ENCODE measurements at places on chromosomes 12 and 14.

DNA sequence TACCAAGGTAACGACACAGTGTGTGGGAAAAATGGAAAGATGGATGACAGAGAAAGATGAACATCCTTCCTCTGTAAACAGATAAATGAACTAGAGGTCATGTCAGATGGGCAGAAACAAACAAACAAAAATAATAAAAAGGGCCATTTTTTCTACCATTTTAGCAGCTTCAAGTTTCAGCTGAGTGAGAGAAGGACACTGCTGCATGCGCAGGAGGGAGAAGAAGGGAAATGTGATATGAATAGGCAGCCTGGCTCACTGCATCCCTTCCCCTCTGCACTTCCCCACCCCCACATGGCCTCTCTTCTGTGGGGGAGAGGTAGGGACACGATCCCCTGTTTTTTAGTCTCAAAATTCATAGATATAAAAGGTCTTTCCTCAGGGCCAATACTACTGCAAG lies 492.0 kb downstream of the NELL2 start:
- no peak for DNase-seq

DNA sequence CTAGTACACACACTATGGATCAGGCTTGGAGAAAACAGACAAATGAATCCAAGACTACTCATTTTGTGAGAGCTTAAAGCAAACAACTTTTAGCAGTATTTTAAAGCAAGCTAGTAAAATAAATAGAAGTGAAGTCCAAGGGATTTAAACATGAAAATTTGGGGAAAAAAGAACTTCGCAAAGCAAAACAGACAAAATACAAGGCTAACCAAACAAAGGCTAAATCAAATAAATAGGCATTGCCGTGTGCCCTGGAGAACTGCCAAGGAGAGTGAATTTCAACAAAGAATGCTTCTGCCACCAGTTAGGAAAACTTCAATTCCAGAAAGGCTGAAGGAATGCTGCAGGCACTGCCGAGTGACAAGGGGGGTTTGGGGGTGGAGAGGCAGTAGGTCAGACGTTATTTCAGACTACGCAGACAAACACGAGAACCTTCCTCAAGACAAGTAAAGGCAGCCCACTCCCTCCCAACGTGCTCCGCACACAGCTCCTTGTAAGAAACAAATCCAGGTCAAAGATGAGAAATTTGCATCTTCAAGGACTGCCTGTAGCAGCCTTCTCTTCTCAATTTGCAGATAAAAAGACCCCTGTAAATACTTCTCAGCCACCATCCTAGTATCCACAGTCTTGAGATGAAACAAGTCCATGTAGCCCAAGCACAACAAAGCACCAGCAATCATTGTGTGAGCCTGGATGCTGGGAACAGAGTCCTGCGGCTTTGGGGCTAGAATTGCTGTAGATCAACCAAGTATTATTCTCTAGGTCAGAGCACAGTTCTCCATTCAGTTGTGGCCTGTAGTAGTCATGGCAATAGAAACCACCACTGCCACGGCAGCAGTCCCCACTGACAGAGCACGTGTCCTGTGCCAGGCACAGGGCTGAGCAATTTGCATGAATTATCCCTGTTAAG lies 43.3 kb downstream of the EFCAB11 start:
- peak; percentile 40 for DNase-seq

DNA sequence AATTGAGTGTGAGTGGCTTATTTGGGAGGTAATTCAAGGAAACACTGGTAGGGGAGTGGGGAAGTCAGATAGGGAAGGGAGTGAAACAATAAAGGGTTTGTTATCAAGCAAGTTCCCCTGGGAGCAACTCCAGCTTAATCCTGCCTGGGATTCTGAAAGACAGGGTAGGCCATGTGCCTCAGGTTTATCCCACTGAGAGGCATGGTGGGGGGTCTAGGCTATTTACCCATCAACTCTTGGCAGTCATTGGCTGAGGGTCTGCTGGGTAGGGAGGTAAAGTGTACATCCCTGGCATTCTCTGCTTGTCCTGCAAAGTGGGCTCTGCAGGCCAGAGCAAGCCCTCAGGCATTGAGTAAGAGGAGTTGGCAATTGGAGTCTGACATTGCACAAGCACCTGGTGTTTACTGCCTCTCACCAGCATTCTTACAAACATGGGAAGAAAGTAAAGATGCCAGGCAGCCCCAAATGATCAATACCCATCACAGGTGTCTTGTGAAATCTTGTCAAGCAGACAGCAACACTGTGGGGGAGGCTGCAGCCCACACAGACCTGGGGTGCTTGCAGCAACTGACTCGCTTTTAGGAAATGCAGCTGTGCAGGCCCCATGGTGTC lies 169.3 kb downstream of the KTN1 start:
- DNase-seq = no peak

DNA sequence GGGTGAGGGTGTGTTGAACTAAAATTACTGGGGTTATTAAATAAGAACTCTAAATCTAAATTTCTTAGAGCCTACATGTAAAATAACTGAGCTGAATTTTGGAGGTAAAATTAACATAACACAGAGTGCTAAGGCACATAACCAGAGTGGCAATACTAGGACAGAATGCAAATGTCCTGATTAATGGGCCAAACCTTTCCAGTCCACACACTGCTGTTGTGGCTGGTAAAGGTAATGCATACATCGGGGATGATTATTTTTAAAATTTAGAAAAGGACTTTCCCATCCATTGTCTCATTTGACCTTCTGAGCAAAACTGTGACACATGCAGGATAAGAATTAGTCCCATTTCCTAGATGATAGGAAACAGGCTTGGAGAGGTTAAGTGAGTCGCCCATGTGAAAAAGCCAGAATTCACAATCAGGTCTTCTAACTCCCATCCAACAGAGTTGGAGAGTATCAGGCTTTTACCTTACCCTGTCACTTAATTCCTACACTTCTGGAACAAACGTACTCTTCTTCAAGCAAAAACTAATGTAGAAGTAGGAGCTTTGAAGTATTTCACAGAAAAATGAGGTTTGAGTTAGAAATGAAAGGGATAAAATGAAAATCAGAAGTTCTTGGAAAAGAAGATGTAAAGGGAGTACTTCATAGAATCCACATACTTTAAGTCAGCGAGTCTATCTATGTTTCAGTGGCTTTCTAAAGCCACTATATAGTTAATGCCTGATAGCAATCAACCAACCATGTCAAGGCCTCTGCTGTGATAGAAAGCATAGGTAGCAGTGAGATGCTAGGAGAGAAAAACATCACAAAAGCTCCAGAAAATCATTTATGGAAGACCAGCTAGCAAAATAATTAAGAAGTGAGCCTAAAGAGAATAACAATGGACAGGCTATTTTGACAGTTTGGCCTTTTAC lies 334.9 kb upstream of the DIO2 start:
- no peak for DNase-seq

DNA sequence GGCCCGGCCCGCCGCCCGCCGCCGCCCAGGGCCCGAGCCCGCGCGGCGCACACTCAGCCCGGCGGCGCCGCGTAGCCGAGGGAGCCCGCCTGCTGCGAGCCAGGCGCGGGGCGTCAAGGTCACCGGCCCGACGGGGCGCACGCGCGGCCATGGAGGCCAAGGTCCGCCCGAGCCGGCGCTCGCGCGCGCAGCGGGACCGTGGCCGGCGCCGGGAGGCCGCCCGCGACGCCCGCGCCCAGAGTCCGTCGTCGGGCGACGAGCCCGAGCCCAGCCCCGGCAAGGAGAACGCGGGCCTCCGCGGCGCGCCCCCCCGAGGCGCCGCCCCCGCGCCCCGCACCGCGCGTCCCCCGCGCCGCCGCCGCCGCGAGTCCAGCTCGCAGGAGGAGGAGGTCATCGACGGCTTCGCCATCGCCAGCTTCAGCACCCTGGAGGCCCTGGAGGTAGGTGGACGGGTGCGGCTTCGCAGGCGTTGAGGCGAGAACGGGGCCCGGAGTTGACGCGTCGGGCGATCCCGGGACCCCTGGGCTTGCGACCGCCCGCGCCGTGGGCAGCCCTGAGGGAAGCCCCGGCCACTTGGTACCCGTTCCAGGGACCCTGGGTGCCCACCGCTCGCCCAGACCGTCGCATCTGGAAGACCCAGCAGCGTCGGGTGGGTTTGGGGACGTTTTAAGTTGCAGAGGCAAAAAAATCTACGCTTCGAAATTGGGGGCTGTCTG lies 629 bp downstream of the FBRSL1 start:
- no peak for DNase-seq

GRCh38 chr14:64249363-64249762 lies 44.8 kb downstream of the ESR2 start:
- no peak for DNase-seq

GRCh38 chr12:30439201-30439600 lies 256.5 kb downstream of the IPO8 start:
- no peak for DNase-seq

GRCh38 chr14:24329736-24330135 lies 5.1 kb downstream of the ADCY4 start:
- no peak for DNase-seq

DNA sequence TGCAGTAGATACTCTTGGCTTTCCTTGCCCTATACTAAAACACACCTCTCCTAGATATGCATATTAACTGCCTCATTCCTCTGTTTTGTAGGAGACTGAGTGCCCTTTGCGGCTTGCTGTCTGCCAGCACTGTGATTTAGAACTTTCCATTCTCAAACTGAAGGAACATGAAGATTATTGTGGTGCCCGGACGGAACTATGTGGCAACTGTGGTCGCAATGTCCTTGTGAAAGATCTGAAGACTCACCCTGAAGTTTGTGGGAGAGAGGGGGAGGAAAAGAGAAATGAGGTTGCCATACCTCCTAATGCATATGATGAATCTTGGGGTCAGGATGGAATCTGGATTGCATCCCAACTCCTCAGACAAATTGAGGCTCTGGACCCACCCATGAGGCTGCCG lies 15.4 kb downstream of the TRAFD1 start:
- DNase-seq = no peak

- DNase-seq = peak; percentile 81
Observed at GRCh38 chr12:40010899-40011774, 94.7 kb downstream of the SLC2A13 start.

GRCh38 chr12:91591639-91591987 lies 409.0 kb upstream of the DCN start:
- no peak for DNase-seq

DNA sequence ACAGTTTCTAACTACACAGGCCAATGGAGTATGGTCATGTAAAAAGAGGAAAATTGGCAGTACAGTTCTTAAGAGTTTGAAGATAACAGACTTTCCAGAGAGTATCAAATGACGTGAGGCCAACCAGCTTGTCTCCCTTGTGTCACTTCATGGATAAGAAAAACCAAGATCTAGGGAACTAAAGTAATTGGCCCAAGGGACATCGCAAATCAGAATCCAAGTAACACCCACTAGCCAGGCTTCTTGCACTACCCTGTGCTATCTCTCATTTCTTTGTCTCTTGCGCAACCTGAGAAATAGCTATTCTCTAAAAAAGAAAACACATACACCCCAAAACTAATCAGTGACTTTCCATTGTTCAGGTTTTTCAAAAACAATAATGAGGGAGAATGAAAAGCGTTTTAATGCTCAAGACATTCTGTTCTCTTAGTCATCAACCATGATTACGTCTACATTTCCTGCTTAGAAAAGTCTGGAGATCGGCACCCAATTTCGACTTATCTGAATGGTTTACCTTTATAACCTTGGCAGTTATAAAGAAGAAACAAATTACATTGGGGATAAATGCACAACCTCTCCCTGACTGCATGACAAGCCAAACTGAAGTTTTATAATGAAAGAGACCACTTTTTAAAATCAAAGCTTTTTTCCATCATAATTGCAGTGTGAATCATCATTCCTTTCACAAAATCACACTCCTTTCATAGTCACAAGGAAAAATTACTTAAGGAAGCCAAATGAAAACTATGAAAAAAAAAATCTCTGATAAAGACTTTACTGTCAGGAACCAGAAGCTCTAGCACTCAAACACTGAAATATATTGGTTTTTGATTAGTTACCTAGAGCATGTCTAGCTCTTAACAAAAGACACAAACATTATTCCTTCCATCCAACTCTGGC lies 42.1 kb downstream of the TMTC1 start:
- no peak for DNase-seq

DNA sequence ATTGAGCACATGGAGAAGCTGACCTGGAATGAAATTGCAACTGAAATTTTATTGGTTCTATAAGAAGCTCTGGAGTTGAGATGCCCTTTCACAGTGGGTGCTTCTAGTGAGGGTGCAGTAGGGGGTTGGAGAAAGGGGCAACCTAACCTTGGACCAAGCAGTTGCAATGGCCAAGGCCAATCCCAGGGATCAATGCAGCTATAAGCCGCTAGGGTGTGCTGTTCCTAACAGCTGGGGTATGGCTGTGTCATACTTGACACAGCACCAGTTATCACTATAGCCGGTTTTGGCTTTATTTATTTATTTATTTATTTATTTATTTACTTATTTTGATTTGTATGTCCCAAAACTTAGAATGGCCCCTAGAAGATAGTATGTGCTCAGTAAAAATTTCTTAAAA lies 505.9 kb downstream of the FLRT2 start:
- DNase-seq = no peak

DNA sequence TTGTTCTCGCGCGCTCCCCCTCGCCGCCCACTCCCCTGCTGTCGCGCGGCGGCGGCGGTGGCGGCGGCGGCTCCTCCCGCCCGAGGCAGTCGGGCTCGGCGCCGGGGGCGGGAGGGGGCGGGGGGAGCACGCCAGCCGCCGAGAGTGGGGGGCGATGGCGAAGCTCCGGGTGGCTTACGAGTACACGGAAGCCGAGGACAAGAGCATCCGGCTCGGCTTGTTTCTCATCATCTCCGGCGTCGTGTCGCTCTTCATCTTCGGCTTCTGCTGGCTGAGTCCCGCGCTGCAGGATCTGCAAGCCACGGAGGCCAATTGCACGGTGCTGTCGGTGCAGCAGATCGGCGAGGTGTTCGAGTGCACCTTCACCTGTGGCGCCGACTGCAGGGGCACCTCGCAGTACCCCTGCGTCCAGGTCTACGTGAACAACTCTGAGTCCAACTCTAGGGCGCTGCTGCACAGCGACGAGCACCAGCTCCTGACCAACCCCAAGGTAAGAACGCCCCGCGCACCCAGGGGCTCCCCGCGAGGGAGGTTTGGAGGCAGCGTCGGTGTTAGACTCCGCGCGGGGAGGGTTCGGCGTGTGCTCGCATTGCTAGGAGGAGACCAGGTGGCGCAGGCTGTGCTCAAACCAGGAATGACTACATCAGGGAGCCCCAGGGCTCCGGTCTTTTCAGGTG lies 629 bp downstream of the KCNMB4 start:
- no peak for DNase-seq

- DNase-seq = no peak
Observed at GRCh38 chr14:50399251-50400032, 2.8 kb upstream of the CDKL1 start.

DNA sequence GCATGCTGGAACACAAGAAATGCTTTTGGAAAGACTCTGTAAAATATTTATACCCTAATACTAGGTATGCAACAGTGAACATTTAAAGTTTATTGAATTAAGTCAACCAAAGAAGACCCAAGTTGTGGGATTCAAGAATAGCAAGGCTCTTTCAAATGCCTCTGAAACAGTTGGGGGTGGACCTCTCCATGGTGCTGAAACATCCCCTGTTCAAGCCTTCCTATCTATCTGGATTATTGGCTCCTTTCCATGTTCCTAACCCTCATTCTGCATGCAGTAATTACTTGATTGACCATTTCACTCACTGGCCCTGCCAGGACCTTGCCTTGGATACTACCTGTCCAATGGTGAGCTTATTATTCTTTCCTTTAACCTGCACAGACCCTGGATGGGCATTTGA lies 349.7 kb downstream of the NRXN3 start:
- no peak for DNase-seq

- DNase-seq = no peak
Observed at GRCh38 chr14:32565256-32565655, 236.2 kb downstream of the AKAP6 start.
